ENCODE measurements at places on chromosomes 16 and 17. TPM values are rescaled to one million over a fixed set of nuclear protein-coding genes. Genes with fewer than 3 reads are reported as not detected.

CCR7 gene
- total RNA-seq, result not detected

KRTAP2-2 gene
- total RNA-seq, result not detected

LYRM9 gene
- total RNA-seq, result 24.6 TPM

C17orf50 gene
- 0.74 TPM for total RNA-seq

DNA sequence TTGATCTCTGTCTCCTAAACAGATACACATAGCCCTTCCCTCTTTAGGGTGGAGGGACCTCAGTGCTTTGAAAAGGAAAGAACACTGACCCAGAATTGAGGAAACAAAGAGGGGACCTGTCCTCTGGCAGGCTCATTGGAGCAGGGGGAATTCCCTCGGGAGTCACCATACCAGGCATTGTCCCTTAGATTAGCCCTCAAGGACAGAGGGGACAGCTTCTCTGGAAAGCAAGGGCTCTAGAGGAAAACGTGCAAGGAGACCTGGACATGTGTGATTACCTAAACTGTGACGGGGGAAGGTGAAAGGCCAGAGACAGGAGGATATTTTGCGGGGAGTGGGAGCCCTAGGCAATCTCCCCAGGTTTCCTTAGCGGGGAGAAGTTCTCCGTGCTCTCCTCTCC, 7.6 kb upstream of the FZD2 start:
- no peak overlapping the region for H3K4me3 ChIP-seq
- peaks cover 20% of the 10 kb centered on the region for H3K4me1 ChIP-seq
- DNase-seq, result no peak
- no peaks in the 10 kb centered on the region for H3K27me3 ChIP-seq

TNP2 gene
- not detected for total RNA-seq

DNA sequence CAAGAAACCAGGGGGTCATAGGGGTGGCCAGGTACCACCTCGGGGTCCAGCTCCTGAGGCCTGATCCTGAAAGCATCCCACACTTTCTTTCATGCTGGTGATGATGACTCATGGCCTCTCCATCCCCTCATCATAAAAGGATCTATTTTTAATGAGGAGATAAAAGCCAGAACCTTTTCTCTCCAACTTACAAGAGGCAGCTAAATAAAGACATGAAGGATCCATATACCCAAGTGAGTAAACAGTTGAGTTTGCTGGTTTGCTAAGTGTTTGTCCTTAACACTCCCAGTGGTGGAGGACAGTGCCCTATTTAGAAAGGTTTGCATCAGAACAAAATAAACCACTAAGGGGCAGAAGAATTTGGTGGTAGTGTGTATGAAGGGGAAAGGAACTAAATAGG, 383.8 kb downstream of the GRIN2A start:
- H3K36me3 ChIP-seq, result no peaks in the 10 kb centered on the region
- no peak overlapping the region for H3K4me3 ChIP-seq
- DNase-seq, result no peak
- H3K27me3 ChIP-seq, result no peaks in the 10 kb centered on the region
- no peak overlapping the region for H3K27ac ChIP-seq
- H3K4me1 ChIP-seq, result peaks cover 10% of the 10 kb centered on the region

- no peaks in the 10 kb centered on the region for H3K27me3 ChIP-seq
- no peak for DNase-seq
- peaks cover 3% of the 10 kb centered on the region for H3K4me1 ChIP-seq
- H3K27ac ChIP-seq, result no peak overlapping the region
- H3K4me3 ChIP-seq, result no peak overlapping the region
These were observed 4.6 kb upstream of the PIEZO1 start for GRCh38 chr16:88789594-88789993.

Data from cardiac muscle cell (in vitro differentiated cells and primary cell).